NCI-H2227 treated with DMSO at 0.1 percent for 48 hours (cell line): ENCODE measurements at places on chromosomes 5 and 9.

- no peak for DNase-seq
These were observed 143.5 kb downstream of the NFIB start for GRCh38 chr9:14170392-14170931.

GRCh38 chr9:109205526-109205925, 38.5 kb upstream of the FRRS1L start:
- DNase-seq = no peak

- DNase-seq = no peak
These were observed 424.6 kb downstream of the MED10 start for GRCh38 chr5:5953584-5954274.

GRCh38 chr5:143759396-143760130, 52.4 kb upstream of the HMHB1 start:
- DNase-seq = no peak

GRCh38 chr5:6520201-6520600, 71.5 kb downstream of the UBE2QL1 start:
- DNase-seq = no peak

GRCh38 chr5:108561416-108562204, 179.7 kb upstream of the FBXL17 start:
- DNase-seq = no peak

- DNase-seq = no peak
These were observed 25.5 kb downstream of the OR2V1 start for GRCh38 chr5:181105391-181106025.

DNA sequence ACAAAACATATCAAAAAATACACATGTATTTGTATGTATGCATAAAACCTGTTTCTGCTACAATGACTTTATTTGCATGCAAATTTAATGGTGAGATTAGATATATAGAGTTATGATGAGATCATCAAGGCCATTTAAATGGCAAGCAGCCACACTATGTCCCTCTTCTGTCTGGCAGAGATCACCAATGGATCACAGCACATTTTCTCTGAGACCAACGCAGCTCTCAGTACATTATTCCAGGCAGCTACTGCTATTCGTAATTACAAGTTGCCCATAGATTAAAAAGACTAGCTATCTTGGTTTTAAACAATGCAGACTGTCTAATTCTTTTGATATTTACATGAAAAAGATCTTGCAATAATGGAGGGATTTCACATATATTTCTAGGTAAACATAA, 629.5 kb downstream of the PDE4D start:
- no peak for DNase-seq

DNA sequence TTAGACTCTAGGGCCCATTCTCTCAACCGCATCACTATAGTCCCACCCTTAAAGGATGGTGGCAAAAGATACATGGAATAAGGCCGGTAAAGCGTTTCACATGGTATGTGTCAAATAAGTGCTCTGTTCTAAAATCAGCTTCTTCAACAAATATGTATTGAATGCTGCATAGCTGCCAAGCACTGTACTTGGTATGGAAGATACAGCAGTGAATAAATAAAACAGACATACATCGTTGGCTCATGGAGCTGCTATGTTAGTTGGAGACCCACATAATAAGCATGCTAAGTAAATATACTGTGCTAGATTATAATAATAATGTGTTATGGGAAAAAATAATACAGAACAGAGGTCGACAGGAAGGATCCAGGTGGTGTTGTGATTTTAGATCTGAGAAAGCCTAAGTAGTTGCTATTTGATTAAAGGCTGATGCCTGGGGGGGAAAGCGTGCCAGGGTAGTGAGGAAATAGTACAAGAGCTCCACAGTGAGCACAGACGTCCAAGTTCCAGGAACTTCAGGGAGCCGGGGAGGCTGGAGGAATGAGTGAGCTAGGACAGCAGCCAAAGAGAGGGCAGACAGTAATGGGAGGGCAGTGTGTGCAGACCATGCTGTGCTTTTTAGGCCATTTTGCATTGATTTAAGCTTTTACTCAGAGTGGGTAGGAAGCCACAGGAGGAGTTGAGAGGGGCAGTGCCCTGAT, 93.7 kb downstream of the JAKMIP2 start:
- DNase-seq = peak; percentile 51

DNA sequence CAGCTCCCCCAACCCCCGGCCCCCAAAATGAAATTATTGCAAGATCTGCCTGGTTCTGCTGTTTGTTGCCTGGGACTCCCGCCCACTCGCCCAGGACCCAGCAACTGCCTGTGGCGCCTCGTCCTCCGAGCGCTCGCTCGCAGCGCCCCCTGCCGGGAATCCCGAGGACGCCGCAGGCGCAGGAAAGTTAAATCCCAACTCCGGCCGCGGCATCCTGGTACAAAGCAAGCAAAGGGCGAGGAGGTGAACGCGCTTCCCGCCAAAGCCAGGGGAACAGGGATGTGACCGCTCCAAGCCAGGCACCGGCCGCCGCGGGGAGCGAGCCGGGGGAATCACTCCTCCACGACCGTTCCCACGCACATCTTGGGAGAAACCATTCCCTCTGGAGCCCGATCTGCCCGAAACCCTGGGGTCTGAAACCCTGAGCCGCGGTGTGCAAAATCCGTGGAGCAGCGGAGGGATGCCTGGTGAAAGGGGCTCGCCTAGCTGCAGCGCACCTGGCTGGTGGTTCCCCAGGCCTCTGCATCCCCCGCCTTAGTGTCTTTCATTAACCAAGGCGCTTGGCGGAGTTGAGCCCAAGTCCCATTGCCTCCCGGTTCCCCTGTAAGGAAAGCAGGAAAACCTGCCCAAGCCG, 1.3 kb downstream of the SEMA5A start:
- DNase-seq = no peak

GRCh38 chr9:99058964-99059921, 45.7 kb upstream of the TGFBR1 start:
- DNase-seq = no peak

DNA sequence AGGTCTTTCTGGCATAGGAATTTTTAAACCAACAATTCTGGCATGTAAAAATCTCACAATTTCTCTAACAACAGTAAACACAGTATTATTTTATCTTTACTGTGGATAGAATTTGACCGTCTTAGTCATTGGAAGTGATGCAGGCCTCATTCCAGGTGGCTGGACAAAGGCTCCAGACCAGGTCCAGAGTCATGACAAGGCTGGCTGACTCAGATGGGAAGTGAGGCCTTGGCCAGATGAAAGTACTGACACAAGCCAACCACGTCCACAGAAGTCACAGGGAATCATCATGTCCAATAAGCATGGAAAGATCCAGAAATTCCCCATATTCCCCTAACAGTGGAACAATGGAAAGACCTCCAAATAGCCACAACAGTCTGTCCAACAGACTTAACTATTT, 12.4 kb downstream of the SPOCK1 start:
- no peak for DNase-seq

GRCh38 chr5:179228341-179229121, 116.7 kb downstream of the ADAMTS2 start:
- no peak for DNase-seq

GRCh38 chr5:135020111-135020895, 13.7 kb downstream of the PITX1 start:
- no peak for DNase-seq

GRCh38 chr5:150599917-150600511, 40.4 kb upstream of the SYNPO start:
- no peak for DNase-seq

DNA sequence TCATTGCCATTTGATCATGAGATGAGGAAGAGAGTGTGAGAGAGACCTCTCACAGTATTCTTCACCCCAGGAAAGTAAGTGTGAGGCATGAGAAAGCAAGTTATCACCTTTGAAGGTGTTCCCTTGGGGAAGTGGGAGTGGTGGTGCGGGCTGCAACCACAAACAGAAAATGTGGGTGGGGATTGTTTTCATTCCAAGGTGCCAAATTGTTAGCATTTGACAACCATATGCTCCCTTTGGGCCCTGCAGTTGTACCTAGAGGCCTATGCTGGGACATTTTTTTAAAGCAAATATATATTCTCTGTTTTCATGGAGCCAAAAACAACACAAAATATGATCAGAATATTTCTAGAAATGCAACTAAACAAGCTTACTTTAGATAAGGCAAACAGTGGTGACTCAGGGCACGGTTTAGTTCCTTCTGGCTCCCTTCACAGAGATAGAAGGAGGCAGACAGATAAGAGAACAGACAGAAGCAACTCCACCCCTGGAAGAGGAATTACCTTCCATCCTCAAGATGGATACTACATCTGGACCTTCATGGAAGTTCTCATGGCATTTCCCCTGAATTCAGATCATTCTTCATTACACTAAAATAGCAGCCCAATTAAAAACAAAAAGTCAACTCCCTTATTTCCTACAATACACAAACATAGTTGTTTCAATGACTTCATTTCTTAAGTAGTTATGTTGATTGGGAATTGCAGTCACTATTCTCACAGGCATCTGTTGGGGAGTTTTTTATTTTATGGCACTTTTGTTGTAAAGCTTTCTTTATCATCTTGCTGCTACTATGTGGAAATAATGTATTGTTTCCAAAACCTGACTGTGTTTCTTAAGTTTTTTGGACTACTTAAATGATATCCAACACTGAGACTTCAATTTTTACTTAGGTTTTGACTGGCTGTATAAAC, 416.6 kb downstream of the PLK2 start:
- no peak for DNase-seq

GRCh38 chr9:124297551-124297901, 39.8 kb downstream of the NEK6 start:
- DNase-seq = no peak

GRCh38 chr5:175124251-175124813, 319.6 kb downstream of the DRD1 start:
- no peak for DNase-seq

GRCh38 chr5:158120760-158121159, 261.8 kb upstream of the CLINT1 start:
- no peak for DNase-seq

- DNase-seq = no peak
These were observed 60.3 kb upstream of the RNU6ATAC start for GRCh38 chr9:134224567-134225093.

GRCh38 chr5:112685931-112686330, 51.8 kb upstream of the APC start:
- DNase-seq = no peak

GRCh38 chr9:69391946-69392345, 66.9 kb downstream of the ENTREP1 start:
- DNase-seq = no peak

- DNase-seq = no peak
These were observed 258.3 kb upstream of the VLDLR start for GRCh38 chr9:2363138-2363745.

GRCh38 chr5:123639244-123639643, 127.3 kb downstream of the CSNK1G3 start:
- DNase-seq = no peak

DNA sequence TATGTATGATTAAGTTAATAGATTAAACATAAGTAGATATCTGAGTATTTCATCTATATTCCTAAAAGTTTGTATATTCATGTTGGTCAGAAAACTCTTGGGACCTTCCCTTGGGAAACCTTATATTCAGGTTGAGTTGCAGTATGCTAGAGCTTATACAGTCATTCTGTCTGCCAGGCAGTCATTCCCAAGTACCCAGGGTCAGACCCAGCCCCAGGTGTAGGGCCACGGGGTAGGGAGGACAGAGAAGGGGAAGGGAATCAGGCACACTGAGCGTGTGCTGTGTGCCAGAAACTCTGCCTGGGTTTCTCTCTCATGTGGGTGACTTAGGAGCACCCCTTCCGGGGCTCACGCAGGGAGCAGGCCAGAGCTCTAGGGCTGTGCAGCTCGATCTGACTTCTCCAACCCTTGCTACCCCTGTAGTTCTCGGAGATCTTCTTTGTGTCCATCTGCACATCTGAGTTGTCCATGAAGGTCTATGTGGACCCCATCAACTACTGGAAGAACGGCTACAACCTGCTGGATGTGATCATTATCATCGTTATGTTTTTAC, 28.2 kb downstream of the CATSPER3 start:
- no peak for DNase-seq

GRCh38 chr5:1513326-1514026, 10.3 kb downstream of the LPCAT1 start:
- no peak for DNase-seq

DNA sequence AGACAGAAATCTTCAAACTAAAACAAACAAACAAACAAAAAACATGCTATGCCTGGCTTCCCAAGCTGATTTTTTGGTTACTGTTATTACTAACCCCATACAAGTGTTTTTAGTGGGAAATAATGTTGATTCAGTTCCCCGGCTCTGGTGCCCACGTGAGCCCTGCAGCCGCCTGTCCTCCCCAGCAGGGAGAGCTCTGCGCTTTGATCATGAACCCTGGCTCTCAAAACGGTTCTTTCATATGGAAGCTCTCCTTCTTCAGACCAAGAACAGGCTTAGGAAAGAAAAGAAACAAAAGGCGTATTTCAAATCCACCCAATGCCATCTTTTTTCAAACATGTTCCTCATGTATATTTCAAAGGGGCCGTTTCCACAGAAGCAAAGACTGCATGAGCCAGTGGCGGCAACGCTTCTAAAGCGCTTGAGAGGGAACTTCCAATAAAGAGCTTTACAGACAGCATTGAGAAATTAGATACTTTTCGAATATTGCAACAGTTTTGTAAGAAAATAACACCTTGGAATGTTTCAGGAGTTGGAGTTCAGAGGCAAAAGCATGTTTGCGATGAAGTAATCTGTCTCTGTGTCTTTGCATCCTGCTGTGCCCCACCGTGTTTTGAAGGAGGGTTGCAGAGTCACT, 74.8 kb downstream of the ICE1 start:
- peak; percentile 45 for DNase-seq

- no peak for DNase-seq
These were observed 9.3 kb downstream of the TMEM245 start for GRCh38 chr9:109110329-109111021.

DNA sequence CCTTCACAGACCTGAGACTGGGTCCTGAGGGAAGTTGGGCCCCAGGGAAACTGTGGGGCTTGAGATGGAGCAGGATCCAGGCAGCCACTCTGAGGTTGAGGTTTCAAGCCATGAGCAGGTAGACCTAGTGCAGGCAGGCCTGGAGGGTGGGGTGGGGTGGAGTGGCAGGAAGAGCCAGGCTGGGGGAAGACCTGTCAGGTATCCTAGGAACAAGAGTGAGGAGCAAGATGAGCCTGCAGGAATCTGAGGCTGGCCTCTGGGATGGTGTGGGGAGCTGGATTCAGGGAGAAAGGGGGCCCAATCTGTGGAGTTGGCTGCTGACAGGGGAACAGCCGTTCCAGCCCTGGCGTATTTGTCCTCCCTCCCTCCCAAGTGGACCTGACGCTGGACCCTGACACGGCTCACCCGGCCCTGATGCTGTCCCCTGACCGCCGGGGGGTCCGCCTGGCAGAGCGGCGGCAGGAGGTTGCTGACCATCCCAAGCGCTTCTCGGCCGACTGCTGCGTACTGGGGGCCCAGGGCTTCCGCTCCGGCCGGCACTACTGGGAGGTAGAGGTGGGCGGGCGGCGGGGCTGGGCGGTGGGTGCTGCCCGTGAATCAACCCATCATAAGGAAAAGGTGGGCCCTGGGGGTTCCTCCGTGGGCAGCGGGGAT, 9.8 kb downstream of the RACK1 start:
- no peak for DNase-seq
